ENCODE measurements at places on chromosomes 4 and X.

GRCh38 chr4:152245680-152246079 lies 290.2 kb downstream of the FBXW7 start:
- DNase-seq = no peak

DNA sequence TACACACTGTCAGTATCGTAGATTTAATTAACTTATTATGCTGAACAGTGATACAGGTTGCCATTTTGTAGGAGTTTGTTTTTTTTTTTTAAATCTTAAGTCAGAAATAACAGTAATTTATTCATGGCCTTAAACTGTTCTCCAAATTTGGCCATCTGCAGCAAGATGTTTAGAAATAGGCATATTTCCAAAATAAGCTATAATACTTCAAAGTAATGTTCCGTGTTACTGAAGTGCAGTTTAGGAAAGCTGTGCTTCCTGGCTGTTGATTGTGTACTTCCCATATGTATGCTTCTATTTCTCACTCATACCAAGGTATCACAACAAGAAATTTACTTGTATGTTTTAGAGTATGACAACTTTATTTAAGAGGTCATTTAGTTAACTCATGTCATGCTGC lies 28.9 kb downstream of the CPEB2 start:
- DNase-seq = no peak

DNA sequence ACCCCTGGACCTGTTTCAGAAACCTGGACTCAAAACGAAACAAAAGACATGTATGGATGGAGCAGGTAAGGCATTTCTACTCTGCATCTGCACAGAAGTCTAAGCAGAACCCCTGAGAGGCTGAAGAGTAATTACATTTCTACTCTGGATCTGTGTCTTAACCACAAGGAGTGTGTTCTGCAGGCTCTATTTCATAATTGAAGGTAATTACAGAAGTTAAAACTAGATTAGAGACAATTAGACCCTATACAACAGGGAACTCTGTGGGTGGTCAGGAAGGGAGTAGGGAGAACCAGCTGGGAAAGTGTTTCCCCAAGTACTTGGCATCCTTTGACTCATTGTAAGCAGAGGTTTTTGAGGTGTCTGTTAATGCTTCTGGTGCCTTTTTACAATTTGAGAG lies 69.8 kb downstream of the IGSF1 start:
- DNase-seq = no peak

DNA sequence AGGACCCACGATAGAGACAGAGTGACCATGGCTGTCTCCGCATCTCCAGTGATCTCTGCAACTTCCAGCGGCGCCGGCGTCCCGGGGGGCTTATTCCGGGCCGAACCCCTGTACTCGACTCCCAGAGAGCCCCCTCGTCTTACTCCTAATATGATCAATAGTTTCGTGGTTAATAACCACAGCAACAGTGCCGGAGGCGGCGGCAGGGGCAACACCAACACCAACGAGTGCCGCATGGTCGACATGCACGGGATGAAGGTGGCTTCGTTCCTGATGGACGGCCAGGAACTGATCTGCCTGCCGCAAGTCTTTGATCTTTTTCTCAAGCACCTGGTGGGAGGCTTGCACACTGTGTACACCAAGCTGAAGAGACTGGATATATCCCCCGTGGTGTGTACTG lies 343 bp downstream of the DACH2 start:
- DNase-seq = no peak

DNA sequence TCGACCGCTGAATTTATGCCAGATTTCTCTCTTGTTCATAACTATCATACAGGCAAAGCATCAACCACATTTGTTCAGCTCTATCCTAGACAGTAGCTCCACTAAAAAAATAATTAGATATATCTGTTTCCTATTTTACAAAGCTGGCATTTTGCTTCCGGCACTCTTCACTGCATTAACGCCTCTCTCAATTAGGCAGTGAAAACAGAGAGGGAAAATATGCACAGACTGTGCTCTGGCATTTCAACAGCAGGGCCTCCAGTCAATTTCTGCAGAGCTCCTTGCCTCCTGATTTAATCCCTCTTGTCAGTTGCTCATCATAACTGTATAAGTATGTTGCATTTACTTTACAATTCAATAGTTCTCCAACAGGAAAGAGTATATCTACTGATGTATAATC lies 666.9 kb upstream of the INTU start:
- DNase-seq = no peak

DNA sequence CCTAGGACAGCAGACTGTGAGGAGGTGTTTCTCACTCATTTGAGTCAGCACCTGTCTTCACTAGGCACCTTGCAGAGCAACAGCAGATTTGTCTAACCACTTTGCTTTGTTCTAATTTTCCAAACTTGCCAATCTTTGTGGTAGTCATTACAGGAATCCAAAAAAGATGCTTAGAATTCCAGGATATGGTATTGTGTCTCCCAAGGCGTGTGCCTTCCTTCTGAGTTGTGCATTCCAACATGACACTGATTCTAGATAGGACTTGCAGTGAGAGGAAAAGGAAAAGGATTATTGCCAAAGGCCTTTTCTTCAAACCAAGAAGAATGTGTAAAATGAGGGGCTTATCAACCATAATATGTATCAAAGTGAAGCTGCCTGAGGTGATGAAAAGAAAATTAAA lies 126.2 kb downstream of the MAPK10 start:
- DNase-seq = no peak

GRCh38 chr4:89800527-89801103 lies 36.3 kb downstream of the SNCA start:
- DNase-seq = no peak

GRCh38 chrX:154738011-154738738 lies 12.7 kb downstream of the GAB3 start:
- peak; percentile 30 for DNase-seq

- DNase-seq = no peak
Measured at GRCh38 chr4:80036306-80036705, 36.7 kb downstream of the ANTXR2 start.

- DNase-seq = no peak
Measured at GRCh38 chr4:8478801-8479744, 38.5 kb downstream of the TRMT44 start.

DNA sequence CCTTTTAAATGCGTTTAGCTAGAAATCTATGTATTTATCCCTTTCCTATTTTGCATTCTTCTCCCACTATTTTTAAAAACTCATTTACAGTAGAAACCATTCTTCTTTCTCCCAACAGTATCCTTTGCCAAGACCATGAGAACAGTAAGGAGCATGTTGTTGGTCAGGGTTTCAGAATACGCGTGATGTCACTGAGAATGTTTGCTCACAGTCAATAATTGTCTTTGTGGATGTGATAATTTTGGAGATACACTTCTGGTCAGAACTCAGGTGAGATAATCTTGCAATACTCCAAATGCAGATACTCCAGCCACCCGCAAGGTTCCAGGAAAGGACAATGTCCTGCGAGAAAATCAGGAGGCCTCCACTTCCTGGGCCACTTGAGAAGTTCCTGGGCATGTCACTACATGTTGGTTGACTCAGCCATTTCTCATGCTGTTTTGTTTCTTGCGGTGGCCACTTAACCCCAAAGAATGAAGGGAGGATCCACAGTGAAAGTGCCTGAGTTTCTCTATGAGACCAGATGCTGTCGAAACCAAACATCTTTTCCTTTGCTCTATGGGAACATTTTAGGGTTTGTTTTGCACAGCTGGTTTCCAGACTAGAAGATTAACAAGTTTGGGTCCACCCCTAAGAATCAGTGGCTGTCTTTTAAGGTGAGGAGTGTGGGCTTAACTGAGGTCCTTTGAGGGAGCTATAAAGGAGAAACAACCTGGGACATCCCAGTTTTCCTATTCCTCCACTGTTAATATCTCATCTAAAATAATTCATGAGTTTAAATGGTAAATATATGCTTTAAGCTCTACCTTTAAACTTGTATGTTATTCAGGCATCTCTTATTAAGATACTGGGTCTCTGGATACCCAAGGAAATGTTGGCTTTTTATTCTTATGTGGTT lies 116.0 kb downstream of the SOWAHB start:
- DNase-seq = no peak

DNA sequence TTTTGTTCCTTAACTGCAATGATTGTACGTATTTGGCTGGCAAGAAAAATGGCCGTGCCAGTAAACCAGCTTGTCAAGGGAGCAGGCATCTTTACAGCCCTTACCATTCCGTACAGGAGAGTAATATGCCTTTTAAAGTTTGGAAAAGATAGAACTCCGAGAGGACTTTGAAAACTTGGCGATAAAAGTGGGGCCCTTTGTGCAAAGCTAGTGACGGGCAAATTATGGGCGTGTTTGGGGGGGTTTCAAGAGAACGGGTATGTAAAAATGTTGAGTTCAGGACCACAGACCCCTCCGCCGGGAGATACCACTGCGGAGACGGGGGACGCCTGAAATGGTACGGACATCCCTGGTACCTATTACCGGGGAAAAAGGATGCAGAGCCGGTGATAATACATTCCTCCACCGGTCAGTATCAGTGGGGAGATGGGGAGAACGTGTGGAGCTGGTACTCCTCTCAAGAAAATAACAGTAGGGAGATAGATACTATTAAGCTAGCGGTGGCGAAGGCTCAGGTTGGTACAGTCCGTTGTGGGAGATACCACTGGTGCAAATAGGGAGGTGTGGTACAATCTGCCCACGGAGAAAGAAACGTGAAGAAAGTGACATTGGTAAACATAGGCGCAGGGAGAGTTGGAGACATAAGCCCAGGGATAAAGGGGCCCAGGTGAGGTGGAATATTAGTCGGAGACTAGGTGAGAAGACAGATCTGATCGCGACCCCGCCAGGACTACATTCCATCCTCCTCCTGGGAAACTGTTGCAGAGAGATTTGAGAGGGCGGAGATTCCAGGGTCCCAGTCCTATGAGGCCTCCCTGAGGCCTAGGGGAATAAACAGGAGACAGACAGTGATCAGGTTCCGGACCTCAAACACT lies 14.5 kb downstream of the SPACA5 start:
- peak; percentile 72 for DNase-seq

- DNase-seq = no peak
Measured at GRCh38 chrX:18995221-18995620, 11.3 kb upstream of the PHKA2 start.

GRCh38 chr4:140769209-140769608 lies 13.0 kb upstream of the TBC1D9 start:
- no peak for DNase-seq

- DNase-seq = no peak
Measured at GRCh38 chr4:94477227-94477626, 25.5 kb downstream of the PDLIM5 start.

- no peak for DNase-seq
Measured at GRCh38 chr4:27790911-27791310, 930.3 kb downstream of the STIM2 start.

DNA sequence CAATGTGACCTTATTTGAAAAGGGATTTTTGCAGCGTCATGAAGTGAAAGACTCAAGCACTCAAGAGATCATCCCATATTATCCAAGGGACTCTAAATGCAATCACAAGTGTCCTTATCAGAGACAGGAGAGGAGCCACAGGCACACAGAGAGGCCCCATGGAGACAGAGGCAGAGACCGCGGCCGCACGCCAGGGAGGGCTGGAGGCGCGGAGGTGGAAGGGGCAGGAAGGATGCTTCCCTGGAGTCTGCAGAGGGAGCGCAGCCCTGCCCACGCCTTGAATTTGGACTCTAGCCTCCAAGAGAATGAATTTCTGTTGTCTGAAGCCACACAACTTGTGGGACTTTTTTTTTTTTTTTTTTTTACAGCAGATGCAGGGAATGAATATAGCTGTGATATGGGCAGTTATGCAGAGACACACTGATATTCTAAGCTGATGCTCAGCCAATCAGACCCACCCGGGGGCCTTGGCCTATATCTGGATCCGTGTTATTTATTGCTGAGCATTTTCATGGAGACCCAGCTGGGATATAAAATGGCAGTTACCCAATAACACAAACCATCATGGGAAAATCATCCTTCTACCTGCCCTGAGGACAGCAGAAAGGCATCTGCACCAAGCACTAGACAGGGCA lies 244.8 kb upstream of the PSAPL1 start:
- DNase-seq = no peak

DNA sequence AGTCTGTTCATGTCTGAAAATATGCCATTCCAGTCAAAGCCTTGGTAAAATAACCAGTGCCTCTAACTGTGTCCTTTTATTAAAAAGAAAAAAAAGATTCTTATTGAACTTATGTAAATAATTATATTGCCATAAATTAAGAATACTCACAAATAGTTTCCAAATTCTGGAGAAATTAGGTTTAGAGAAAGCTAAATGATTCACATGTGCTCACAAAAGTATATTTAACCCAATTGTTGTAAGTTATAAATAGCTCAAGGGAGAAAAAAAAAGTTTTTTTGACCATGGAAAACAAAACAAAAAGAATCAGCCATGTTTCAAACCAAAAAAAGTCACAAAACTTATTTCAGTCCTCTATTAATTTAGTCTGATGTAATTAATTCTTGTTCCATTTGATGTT lies 25.3 kb upstream of the HERC6 start:
- no peak for DNase-seq

DNA sequence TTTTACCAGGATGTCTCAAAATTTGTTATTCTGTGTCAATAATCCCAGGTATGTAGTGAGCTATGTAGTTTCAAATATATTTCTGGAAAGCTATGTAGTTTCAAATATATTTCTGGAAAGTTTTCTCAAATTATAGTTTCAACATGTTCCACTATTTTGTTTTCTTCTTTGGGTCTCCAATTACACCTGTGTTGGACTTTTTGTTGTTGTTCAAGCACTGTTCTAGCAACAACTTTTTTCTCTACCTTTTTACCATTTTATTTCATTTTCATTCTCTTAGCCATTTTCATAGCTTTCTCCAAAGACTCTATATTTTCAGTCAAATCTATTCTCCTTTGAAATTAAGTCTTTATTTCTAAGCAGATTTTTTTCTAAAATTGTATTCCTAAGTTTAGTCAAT lies 88.4 kb downstream of the LCORL start:
- DNase-seq = no peak

- DNase-seq = no peak
Measured at GRCh38 chr4:84482564-84483563, 16.2 kb downstream of the NKX6-1 start.

DNA sequence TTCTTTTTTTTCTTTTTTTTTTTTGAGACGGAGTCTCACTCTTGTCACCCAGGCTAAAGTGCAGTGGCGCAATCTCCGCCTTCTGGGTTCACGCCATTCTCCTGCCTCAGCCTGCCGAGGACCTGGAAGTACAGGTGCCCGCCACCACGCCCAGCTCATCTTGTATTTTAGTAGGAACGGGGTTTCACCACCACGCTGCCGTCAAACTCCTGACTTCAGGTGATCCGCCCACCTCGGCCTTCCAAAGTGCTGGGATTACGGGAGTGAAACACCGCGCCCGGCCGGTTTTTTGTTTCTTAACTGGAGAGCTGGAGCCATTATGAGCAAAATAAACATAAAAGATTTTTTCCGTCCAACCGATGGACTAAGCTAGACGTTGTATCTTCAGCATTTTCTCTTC lies 1.9 kb upstream of the WDR17 start:
- no peak for DNase-seq

DNA sequence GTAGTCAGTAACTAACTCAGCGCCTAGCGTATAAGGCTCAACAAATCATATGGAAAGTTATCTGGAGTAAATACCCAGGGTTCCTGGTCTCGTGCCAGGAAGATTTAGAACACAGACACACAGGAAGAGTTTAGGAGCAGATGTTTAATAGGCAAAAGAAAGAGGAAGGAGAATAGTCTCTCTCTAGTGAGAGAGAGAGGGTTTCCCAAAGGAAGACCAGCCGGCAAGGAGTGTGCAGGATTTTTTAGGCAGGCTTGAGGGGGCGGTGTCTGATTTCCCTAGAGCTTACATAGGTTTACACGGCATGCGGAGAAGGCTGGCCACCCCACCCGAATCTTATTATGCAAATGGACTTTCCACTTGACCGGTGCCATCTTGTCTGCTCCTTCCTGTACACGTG lies 284.0 kb upstream of the FRG1 start:
- DNase-seq = no peak
